ENCODE measurements at places on chromosomes 7 and 10. TPM values are rescaled to one million over a fixed set of nuclear protein-coding genes. Genes with fewer than 3 reads are reported as not detected.

Gene CCL24
- total RNA-seq, result not detected

Gene KIF20B
- total RNA-seq, result 11.5 TPM

Gene VPS37D
- total RNA-seq, result 4.7 TPM

Gene GRM3
- not detected for total RNA-seq

Gene MRC1
- 0.02 TPM for total RNA-seq

Gene SEMA4G
- 7.4 TPM for total RNA-seq

Gene GBX1
- not detected for total RNA-seq

Gene SERPINE1
- total RNA-seq, result 1,731 TPM

Gene SEM1
- total RNA-seq, result 329 TPM

Gene GLI3
- total RNA-seq, result 0.30 TPM

Gene CYP2C19
- not detected for total RNA-seq

Gene ITGA8
- total RNA-seq, result not detected

Gene FEZF1
- not detected for total RNA-seq

Gene ASAH2
- 2.2 TPM for total RNA-seq

Gene AGFG2
- total RNA-seq, result 57.6 TPM

Gene PDZD7
- total RNA-seq, result 1.1 TPM

Gene ST8SIA6
- 0.03 TPM for total RNA-seq

Gene C10orf67
- total RNA-seq, result 0.08 TPM

Gene TMEM72
- not detected for total RNA-seq

Gene GPR146
- total RNA-seq, result 1.9 TPM

Gene LEP
- total RNA-seq, result not detected

Gene GNAT3
- not detected for total RNA-seq

Gene SPDYE5
- total RNA-seq, result not detected

Gene ACSL5
- total RNA-seq, result 0.39 TPM

Gene ATOH7
- total RNA-seq, result 0.08 TPM

Gene CALML5
- not detected for total RNA-seq

Gene NAT16
- total RNA-seq, result 0.19 TPM

Gene LRRTM3
- not detected for total RNA-seq

Gene FAM200A
- 5.8 TPM for total RNA-seq

Gene ARHGAP12
- total RNA-seq, result 24.6 TPM

Gene UMAD1
- total RNA-seq, result 10.5 TPM

Gene GARIN1A
- total RNA-seq, result 0.67 TPM

Gene PON2
- 329 TPM for total RNA-seq

Gene PGAM1
- 616 TPM for total RNA-seq

Gene ICA1
- 1.1 TPM for total RNA-seq

Gene FAM13C
- total RNA-seq, result 0.07 TPM

Gene EPO
- total RNA-seq, result not detected

Gene GPR37
- 0.73 TPM for total RNA-seq
